ENCODE measurements at places on chromosomes 4 and X. TPM values are rescaled to one million over a fixed set of nuclear protein-coding genes. Genes with fewer than 3 reads are reported as not detected.

DHRSX gene
- total RNA-seq: 46.1 TPM

MTTP gene
- not detected for total RNA-seq

UCP1 gene
- 0.11 TPM for total RNA-seq

NAA11 gene
- total RNA-seq: not detected

GAB3 gene
- total RNA-seq: 0.70 TPM

COX7B2 gene
- not detected for total RNA-seq

SH2D1A gene
- total RNA-seq: not detected

PRDM5 gene
- total RNA-seq: 3.5 TPM

ADH1B gene
- not detected for total RNA-seq

ETDA gene
- total RNA-seq: not detected

CXorf58 gene
- total RNA-seq: 0.18 TPM

TRIML1 gene
- not detected for total RNA-seq
